Stimulated activated CD8-positive, alpha-beta memory T cell treated with anti-CD3 and anti-CD28 coated beads, Interleukin-15, amount 100 ng/mL, for 4 hours (primary cell): ENCODE measurements at places on chromosomes 2 and 18.

DNA sequence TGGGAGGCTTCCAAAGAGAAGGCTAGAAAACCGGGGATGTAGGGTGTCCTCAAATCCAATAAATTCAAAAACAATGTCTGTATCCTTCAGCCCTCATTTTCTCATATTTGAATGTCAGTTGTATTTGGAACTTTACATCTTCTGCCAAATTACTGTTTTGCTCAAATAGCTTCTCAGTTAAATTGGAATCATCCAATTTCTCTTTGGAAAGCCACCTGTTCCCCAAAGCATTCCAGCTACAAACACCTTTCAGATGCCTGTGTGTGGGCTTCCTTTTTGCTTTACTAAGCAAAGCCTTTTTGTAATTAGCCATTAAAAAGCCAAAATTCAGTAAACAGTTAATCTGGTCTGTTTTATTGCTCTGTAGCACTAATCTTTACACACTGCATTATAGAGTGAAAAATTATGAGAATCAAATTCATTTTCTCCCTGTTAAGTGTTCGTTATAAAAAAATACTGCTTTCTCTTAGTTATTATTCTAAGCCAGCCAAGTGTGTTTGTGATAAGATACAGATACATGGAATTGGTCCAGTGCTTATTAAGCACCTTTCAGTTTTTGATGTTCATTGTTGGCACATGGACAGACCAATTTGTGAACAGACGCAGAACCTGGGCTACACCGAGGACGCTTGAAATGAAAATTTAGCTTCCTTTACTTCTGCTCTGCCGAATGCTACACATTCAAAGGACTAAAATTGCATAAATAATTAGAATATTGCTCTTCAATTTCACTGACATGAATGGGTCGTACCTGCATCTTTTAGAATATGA, 151.6 kb downstream of the RTN4 start:
- DNase-seq, result no peak

- DNase-seq, result no peak
Measured at GRCh38 chr2:86624267-86624547, 542 bp upstream of the RNF103 start.

- no peak for DNase-seq
Measured at GRCh38 chr2:209424199-209424701, 403 bp downstream of the MAP2 start.

GRCh38 chr2:233999182-233999581, 51.3 kb upstream of the SPP2 start:
- no peak for DNase-seq

- no peak for DNase-seq
Measured at GRCh38 chr2:99883358-99883757, 259.0 kb downstream of the AFF3 start.

DNA sequence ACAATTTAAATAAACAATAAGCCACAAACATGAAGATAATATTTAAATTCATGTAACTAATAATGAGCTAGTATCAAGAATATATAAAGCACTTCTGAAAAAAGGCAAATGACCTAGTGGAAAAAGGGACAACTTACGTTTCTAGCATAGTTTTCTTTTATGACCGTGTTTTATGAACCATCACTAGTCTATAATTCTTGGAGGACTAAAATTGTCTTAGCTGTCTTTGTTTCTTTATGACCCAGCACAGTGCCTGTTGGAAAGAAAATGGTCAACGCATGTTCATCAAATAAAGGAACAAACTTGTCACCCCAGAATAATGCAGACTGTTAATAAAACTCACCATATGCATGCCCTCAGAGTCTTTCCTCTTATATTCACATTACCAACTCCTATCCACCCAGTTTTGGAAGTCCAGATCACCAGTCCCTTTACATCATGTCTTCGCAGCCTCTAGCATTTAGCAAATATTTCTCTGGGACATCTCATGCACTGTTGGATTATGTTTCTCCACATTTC, 57.4 kb upstream of the GRB14 start:
- no peak for DNase-seq

GRCh38 chr2:231707625-231707926, 749 bp upstream of the PTMA start:
- no peak for DNase-seq

DNA sequence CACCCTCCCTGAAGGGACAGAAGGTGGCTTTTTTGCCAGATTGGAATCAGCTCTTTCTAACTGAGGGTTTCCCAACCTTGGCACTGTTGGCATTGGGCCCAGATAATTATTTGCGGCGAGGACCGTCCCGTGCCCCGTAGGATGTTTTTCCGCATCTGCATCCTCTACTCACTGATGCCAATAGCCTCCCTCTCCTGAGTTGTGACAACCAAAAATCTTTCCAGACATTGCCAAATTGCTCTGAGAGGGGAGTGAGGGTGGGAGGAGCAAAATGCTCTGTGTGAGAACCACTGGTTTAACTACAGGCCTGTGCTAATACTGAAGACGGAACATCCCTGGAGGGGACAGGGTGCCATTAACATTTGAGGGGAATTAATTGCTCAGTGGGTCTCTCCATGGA, 33.6 kb upstream of the GLI2 start:
- DNase-seq, result no peak

DNA sequence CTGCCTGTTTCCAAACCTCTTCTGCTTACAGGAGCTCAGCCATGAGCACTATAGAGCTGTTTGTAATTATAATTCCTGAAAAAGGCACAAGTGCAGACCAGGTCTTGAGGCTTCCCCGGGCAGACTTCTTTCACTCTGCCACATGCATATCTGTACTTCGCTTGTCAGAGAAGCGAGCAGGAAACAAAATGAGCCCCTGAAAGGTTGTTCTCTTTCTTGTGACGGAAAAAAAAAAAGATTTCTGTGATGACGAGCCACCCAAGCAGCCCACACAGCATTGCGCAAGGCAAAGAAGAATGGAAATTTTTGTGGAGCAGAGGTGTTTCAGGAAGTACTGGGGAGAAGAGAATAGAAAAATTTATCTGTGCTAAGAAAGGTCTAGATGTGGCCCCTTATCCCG, 54.0 kb upstream of the LINC00305 start:
- DNase-seq, result no peak

- no peak for DNase-seq
Measured at GRCh38 chr2:188132385-188132784, 159.3 kb upstream of the GULP1 start.

DNA sequence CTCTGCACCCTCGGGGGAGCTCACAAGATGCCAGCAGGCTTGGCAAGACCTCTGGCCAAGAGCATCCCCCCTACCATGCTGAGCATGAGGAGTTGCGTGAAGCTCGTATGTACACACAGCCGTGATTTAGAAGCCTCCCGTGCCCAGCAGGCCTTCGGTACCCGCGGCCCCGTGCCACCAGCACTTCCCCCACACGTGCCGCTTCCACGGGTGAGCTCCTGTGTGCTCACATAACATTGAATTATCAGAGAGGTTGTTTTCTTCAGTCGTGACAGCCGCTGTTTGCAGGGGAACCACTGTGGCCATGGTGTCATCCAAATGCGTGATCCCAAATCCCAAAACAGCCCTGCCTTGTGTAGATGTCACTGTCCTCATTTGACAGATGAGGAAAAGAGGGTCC, 53.2 kb downstream of the GBX2 start:
- DNase-seq, result no peak

GRCh38 chr2:138831691-138832090, 51.5 kb upstream of the NXPH2 start:
- DNase-seq, result no peak

GRCh38 chr2:37858400-37858711, 66.7 kb upstream of the RMDN2 start:
- no peak for DNase-seq

GRCh38 chr2:33059471-33060156, 112.9 kb downstream of the LTBP1 start:
- DNase-seq, result no peak

DNA sequence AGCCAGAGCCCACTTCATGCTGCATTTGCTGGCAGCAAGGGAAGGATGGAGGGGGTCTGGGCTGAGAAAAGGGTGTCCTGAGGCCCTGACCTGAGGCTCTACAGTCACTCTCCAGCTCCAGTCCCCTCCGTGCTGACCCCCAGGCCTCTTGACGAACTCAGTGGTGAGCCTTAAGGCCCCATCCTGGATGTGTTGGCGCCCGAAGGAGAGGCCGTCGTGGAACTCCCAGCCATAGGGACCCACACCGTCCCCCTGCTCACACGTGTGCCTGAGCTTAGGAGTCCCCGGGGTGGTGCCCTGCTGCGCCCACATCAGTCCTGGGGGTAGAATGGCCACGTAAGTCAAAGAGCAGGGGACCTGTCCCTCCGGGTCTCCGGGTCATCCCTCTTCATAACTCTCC, 776 bp downstream of the MOGS start:
- no peak for DNase-seq

GRCh38 chr2:239690651-239691631, 290.1 kb upstream of the HDAC4 start:
- DNase-seq, result no peak

- no peak for DNase-seq
Measured at GRCh38 chr2:68057658-68058396, 5.0 kb downstream of the C1D start.

- no peak for DNase-seq
Measured at GRCh38 chr18:74896390-74896991, 298.8 kb downstream of the ZNF407 start.

- no peak for DNase-seq
Measured at GRCh38 chr2:20052861-20053281, 1.4 kb upstream of the LAPTM4A start.

DNA sequence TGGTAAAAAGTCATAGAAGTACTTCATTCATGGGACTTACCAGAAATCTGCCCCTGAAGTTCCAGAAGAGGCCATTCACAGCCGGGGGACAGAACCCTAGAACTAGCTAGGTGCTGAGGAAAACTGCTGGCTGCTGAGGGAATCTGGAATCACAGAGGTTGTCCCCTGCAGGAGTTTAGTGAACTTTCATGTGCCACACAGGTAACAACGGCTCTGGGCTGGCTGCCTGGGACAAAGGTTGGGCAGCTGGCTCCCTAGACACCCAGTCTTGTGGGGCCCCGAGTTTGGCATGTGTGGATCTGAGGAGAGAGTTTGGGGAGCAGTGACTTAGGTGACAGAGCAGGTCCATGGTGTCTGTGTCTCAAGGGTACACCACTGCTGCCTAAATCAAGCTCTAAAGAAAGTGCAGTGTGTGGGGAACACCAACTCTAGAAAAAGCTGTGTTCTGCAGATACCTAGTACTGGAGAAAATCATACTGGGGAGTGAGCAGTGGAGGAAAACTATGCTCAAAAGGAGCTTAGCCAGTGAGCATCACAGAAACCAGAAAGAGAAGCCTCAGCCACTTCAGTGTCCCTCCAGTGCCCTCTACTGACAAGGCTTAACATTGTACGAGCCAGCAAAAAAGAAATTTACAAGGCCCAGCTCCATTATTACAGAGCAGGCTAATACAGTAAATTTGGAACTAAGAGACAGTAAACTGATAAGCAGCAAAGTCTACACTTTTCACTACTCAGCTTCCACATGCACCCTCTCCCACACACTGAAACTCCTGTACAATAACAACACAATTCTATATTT, 15.2 kb downstream of the GALNT3 start:
- no peak for DNase-seq

DNA sequence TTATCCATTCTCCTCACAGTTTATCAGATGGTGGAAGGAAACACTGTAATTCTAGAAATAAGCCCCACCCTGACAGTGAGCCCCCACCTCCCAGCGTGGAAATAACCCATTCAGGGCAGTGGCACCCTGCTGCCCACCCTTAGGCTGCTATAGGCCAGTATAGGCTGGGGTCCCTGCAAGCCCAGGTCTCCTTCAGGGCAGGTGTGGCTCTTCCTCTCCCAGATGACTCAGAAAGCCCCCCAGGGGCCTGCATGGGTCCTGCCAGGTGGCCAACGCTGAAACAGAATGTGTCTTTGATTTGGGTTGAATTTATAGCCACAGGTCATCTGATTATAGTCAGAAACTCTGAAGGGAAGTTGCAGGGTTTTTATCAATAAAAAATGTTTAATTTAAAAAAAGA, 136.4 kb downstream of the SH3RF3 start:
- no peak for DNase-seq

DNA sequence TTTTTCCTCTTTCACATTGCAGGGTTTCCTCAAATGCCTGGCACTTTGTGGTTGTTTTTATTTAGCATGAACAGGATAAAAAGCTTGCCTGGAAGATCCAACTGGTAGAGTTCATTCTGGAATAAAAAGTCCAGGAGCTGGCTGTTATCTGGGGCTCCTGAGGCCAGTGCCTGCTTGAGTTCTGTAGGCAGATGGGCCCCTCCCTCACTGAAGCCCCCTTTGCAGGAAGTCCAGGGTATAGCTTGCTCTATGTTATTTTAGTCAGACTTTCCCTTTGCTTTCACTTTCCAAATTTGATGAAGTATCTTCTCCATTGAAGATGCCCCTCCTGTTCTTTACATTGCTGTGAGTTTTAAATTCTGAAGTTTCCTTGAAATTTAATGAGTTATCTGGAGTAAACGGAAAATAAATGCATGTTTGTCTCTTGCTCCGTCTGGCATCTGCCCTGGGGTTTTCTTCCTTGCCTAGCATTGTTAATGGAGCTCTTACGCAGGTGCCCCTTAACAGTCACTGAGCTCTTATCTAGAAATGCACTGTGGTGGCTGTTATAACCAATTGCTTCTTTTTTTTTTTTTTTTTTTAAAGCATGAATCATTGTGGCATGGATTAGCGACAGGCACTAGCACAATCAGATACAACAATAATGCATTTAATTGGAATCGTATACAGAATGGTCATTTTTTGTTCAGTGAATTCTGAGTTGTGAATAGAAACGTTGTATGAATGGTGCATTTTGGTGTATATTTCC, 27.0 kb upstream of the LPIN1 start:
- DNase-seq, result no peak

DNA sequence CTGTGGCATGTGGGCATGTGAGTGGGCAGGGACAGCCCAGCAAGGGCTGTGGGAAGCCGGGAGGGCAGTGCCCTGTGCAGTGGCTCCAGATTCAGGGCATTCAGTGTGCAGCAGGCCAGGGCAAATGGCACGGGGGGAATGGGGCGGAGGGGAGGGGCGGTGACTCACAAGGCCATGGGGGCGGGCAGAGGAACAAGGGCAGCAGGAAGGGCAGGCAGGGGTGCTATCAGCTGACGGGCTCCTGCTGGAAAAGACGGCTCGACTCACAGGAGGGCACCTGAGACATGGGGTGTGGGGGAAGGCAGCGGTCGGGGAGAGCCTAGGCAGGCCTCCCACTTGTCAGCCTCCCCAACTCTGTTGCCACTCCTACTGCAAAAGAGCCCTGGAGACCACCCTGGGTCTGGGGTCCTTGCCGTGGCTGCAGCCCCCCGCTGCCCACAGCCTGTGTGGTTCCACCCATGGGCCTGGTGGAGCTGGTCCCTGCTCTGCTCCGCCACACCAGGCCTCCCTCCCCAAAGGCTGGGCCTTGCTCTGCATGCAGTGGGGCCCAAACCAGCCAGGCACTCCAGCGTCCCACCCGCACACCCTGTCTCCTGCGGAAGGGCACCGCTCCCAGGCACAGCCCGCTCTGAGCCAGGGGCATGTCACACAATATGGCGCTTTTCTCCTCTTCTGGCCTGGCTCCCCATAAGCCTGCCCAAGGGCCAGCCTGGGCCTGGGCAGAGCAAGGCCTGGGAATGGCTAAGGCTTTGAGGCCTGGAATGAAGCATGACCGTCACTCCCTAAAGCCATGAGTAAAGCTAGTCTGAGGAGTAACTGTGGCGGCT, 25.9 kb downstream of the HS6ST1 start:
- DNase-seq, result no peak

GRCh38 chr18:48866028-48866733, 84.6 kb downstream of the SMAD7 start:
- no peak for DNase-seq
